Sciatic nerve (tissue), 2 donors: ENCODE measurements at places on chromosomes 11 and 22. TPM values are rescaled to one million over a fixed set of nuclear protein-coding genes. Genes with fewer than 3 reads are reported as not detected.

Gene SERPIND1
- total RNA-seq = 1.6 TPM

Gene MS4A3
- total RNA-seq = 1.4 TPM

Gene FXYD6
- 141 TPM for total RNA-seq

Gene YAP1
- 112 TPM for total RNA-seq

Gene ROBO3
- 36.6 TPM for total RNA-seq

Gene OR8J1
- total RNA-seq = not detected

Gene ISX
- not detected for total RNA-seq

Gene ZNHIT2
- 6.8 TPM for total RNA-seq

Gene KCNC1
- not detected for total RNA-seq

Gene TBX10
- not detected for total RNA-seq

Gene NLRP14
- 0.53 TPM for total RNA-seq

Gene PGA5
- not detected for total RNA-seq

Gene ATXN10
- total RNA-seq = 130 TPM

Gene SLC22A9
- total RNA-seq = not detected

Gene CRYAB
- 1,238 TPM for total RNA-seq

Gene GDPD4
- not detected for total RNA-seq

Gene ADSL
- 32.8 TPM for total RNA-seq

Gene B3GAT1
- 23.3 TPM for total RNA-seq

Gene OVOL1
- not detected for total RNA-seq

Gene SLC22A8
- not detected for total RNA-seq

Gene GLB1L3
- total RNA-seq = not detected

Gene TTC36
- 0.71 TPM for total RNA-seq

Gene TRIM66
- 21.1 TPM for total RNA-seq

Gene MRPL48
- 30.4 TPM for total RNA-seq

Gene P2RX6
- total RNA-seq = 2.3 TPM

Gene CHRDL2
- total RNA-seq = 0.89 TPM

Gene KRTAP5-2
- not detected for total RNA-seq

Gene C1QTNF5
- total RNA-seq = 27.7 TPM

Gene POU2AF1
- total RNA-seq = 1.2 TPM

Gene GAL3ST1
- 26.3 TPM for total RNA-seq

Gene ELMOD1
- total RNA-seq = 0.36 TPM

Gene RCOR2
- 0.40 TPM for total RNA-seq

Gene TMEM151A
- 0.31 TPM for total RNA-seq

Gene TRIM6
- 3.3 TPM for total RNA-seq

Gene MYO18B
- total RNA-seq = not detected

Gene LDHAL6A
- not detected for total RNA-seq

Gene WT1
- total RNA-seq = 0.98 TPM

Gene RAG2
- not detected for total RNA-seq

Gene APOBEC3H
- 1.1 TPM for total RNA-seq

Gene GLB1L2
- 1.6 TPM for total RNA-seq

Gene ZNF70
- 11.2 TPM for total RNA-seq

Gene KRTAP5-1
- total RNA-seq = not detected

Gene APOL1
- 35.3 TPM for total RNA-seq

Gene SEPTIN5
- 22.5 TPM for total RNA-seq

Gene BTBD18
- not detected for total RNA-seq

Gene TMEM9B
- total RNA-seq = 44.0 TPM

Gene CCDC116
- 0.89 TPM for total RNA-seq

Gene PNPLA5
- not detected for total RNA-seq

Gene MUC2
- not detected for total RNA-seq

Gene TRIM22
- total RNA-seq = 86.7 TPM

Gene APOL3
- total RNA-seq = 77.2 TPM
